KG1 (cell line): ENCODE measurements at places on chromosomes 1 and 21.

- no peak for DNase-seq
Measured at GRCh38 chr1:18045621-18046020, 62.0 kb upstream of the IGSF21 start.

DNA sequence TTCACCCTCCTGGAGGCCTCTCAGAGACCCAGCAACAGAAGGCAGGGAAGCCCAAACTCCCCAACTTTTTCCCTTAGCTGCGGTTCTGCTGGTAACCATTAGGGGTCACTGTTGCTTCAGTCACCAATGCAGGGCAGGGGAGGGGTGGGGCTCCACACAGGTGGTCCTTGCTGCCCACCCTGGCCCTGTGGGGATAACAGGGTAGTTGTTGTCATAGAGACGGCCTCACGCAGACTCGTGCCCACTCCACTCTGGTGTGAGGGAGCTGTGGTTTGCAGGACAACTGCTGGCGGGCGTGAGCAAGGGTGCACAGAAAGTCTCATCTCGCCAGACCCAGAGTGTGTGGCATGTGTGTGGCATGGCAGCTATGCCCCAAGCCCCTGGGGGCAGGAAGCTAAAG lies 19.9 kb downstream of the INSRR start:
- DNase-seq, result no peak

- no peak for DNase-seq
Measured at GRCh38 chr1:85328713-85329397, 52.4 kb upstream of the BCL10 start.

DNA sequence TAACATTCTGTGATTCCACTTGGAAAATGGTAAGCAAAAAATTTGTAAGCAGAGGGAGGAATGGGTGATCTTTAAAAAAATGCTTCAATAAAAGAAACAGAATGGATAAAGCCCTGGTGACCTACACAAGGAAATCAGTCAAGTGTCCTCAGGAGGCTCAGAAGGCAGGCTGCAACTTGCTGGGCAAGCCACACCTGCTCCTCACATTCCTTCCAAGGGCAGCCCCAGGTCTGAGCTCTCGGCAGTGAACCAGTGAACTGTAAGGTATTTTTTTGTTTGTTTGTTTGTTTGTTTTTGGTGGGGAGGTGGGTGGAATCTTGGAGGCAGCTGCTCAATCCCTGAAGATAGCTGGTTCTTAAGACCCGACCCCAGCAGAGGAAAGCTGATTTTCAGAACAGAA lies 4.4 kb downstream of the TACSTD2 start:
- DNase-seq, result no peak

DNA sequence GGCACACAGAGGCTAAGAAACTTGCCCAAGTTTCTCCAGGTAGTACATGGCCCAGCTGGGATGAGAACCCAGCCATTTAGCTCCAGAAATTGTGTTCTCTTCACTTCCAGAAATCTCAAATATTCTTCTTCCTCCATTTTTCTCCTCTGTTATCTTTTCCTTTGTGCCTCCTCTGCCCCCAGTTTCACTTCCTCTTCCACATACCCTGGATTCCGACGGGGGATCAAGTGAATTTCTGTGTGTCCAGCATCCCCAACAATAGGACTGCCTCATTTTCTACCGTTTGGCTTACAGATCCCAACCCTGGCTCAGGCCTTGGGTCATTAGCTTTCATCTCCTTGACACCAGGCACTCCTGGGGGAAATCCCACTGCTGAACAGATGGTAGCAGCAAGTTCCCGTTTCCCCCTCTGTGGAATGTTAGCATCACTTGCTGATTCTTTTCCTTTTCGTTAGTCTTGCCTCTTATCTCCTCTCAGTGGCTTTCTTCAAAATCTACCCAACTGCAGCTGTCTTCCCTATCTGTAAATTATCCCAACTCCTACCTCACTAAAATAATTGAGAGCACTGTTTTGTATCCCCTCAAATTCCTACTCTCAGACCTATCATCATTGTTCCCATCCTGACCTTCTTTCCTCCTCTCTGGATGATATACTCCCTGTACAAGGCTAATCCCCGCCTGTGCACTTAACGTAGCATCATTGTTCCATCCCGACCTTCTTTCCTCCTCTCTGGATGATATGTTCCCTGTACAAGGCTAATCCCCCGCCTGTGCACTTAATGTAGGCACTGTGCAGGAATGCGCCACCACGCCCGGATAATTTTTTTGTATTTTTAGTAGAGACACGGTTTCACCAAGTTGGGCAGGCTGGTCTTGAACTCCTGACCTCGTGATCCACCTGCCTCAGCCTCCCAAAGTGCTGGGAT lies 36.5 kb downstream of the SCCPDH start:
- no peak for DNase-seq

GRCh38 chr1:2306151-2306978 lies 78.2 kb downstream of the SKI start:
- no peak for DNase-seq
